ENCODE measurements at places on chromosomes 5 and 9.

DNA sequence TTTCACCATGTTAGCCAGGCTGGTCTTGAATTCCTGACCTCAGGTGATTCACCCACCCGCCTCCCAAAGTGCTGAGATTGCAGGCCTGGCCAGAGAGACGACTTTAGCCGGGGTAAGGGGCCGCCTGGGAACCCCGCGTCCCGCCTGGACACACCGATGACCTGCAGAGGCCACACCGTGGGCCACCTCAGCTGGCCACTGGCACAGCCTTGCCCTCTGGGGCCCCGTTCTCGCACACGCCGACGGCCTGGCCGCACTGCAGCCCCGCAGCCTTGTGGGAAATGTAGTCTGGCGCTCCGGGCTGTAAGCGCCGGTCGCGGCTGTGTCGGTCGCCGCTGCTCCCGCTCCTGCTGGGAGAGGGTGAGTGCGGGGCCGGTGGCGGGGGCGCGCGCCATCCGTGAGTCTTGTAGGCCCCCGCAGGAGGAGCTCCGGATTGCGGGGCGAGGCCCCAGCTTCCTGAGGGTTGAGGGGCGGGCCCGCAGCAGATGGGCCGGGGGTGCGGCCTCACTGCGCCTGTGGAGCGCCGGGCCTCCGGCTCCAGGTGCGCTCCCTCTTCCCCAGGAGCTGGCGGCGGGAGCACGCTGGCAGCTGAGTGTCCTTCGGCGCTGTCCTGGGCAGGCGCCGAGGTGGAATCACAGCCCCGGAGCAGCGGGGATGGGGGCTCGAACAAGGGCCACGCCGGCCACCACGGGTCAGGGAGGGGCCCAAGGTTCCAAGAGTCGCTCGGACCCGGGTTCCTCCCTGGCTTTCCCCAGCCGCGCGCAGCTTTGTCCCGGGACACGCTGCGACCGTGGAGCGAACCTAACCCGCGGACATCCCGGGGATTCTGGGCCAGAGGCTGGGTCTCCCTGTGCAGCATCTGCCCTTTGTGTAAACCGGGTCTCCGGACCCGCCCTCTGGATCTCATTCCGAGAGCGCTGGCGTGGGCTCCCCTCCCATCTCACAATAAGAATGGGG lies at the start of gene ZFP2:
Gene ZFP2, plus strand, starts transcription at position 299 of the 957 bp plus-strand sequence. CDS start 35,401 bp downstream, outside the sequence.
- DNase-seq, result no peak

DNA sequence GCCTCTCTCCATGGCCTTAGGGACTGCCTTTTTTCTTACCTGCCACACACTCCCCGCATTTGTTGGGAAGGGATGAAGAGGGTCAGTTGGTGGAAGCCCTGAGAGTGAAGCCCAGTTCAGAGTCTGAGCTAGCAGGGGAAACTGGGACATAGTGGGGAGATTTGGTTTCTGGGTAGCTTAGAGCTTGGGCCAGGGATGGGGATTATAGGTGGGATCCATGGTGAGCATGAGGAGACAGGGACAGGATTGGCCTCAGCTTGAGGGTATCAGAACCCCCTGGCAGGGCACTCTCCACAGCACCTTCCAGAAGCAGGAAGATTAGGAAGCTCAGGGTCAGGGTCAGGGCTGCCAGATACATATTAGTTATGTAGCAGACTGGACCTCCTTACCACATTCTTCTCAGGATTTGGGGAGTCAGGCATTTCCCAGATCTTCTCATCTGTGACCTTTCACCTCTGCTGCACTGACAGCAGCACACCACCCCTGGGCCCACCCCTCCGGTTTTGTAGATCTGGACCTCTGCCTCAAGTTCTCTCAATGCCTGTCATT lies 17.9 kb downstream of the OR13J1 start:
- no peak for DNase-seq

- DNase-seq, result no peak
These were observed 23.4 kb downstream of the AKNA start for GRCh38 chr9:114364134-114365041.

- DNase-seq, result no peak
These were observed 7.8 kb upstream of the MVB12B start for GRCh38 chr9:126318858-126319257.
